ENCODE measurements at places on chromosomes 4 and X.

DNA sequence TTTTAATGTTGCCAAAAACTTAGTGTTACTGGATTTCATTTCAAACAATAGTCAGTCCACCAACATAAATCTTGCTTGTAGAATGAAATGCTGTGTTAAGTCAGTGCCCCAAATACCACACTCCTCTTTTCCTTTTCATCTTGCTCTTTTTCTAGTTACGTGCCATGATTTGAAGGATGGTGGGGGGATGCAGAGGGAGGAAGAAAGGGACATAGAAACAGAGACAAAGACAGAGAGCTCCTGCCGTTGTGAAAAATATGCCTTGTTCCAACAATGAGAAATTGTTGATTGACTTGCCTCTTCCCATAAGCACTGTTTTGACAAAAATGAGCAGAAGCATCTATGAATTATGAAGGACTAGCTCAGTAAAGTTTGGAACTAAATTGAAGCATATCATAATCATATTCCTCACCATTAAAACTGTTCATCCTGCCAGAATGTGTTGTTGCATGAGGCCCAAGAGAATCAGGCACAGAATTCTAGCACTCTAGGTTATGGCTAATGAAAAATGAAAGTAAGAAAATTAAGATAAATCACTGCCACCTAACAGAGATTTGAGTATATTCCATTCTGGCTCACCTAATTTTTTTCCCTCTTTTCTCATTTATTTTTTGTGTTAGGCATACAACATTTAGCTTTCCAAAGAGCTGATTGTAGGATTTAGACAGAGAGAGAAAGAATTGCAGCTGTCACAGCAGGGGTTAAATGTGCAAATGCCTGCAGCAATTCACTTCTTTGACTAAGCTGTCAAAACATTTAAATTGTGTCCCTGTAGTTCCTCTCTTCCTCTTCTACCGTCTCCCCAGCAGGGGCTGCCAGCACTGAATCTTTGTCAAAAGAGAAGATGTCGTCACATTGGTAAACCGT lies 111.6 kb upstream of the PTPN13 start:
- no peak for DNase-seq

- no peak for DNase-seq
Measured at GRCh38 chr4:40373636-40374035, 38.5 kb downstream of the CHRNA9 start.

- DNase-seq: no peak
Measured at GRCh38 chrX:311156-312129, 7.2 kb downstream of the GTPBP6 start.

DNA sequence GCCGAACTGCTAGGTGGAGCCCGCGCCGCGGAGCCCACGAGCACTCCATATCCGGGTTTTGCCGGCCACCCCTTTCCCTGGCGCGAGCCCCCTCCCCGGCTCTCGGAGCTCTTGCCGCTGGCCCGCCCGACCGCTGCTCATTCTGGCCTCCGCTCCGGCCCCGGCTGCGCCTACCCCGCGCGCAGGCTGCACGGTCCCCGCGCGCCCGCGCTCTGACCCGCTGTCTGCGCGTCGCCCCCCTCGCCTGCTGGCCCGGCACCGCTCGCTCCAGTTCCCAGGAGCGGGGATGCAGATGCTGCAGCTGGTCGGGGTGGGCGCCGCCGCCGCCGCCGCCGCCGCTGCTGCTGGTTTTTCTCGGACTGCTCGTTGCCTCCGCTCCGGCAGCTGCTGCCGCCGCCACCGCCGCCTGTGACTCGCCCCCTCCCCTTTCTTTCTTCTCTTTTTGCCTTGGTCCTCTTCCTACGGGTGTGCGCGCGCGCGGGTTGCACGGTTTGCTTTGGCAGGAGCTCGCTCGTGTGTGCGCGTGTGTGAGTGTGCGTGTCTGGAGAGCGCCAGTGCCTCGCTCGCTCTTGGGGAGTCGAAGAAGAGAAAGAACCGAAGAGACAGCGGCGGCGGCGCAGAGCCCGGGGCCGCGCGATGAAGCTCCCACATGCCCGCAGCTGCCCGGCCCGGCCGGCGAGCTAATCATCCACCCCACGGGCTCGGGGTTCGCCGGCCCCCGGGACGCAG lies at the start of gene ADGRL3:
TSS of gene ADGRL3 (plus strand) at position 140 of the 729 bp plus-strand sequence.
- DNase-seq: no peak

DNA sequence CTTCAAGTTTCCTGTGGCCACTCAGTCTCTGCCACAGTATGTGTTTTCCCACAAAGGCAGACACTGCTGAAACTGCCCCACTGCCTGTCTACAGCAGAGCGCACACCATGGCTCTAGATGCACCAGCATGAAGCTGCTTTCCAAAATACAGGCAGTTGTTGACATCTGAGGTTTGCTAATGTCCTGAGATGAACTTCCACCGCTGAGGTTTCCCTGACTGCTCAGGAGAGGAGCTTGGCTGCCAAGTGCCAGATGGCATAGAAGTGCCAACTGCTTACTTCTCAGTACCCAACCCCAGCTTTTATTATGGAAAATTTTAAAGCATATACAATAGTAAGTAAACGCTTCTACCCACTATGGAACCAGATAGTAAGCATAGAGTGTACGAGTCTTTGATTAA lies 61.0 kb upstream of the EXOC1L start:
- DNase-seq: no peak

GRCh38 chr4:98685225-98686042 lies 27.0 kb upstream of the TSPAN5 start:
- peak; percentile 38 for DNase-seq

DNA sequence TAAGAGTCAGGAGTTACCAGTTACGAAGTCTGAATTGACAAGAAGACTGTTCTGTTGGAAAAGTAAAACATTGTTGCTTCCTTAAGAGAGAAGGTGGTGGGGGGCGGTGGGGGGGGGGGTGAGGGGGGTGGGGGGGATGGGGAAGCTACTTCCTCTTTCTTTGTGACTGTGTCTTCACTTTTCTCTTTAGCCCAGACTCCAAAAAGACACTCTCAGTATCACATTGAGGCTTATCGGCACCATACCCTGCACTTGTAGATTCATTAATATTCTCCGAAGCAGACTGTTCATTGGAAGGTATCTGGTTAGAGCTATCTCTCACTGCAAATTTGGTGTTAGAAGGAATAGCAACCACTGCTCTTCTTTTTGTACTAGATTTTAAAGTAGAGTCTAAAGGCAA lies 94.5 kb upstream of the IL13RA1 start:
- DNase-seq: no peak

GRCh38 chr4:140689623-140690022 lies 66.6 kb downstream of the TBC1D9 start:
- DNase-seq: no peak

DNA sequence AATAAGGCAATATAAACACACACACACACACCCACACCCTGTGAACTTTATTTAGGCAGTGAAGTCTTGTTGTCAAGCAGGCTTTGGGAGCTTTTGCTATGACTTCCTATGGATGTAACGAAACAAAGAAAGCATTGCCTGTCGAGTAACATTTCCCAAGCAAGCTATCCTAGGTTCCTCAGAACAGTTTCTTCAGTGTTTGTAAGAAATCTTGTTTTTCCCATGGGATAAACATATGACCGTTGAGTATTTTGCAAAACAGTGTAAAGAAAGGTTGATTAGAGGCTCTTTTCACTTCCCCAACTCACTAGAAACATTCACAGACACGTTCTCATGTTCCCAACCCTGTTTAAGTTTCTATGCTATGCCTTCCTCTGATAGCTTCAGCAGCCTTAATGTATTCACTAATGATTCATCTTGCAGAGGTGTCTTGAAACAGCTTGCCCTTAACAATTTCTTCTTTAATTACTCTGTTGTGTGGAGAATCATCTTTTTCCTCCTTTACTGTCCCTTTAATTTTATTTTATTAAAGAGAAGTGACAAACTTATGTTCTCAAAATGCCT lies 1947.1 kb upstream of the TENM3 start:
- DNase-seq: no peak

- no peak for DNase-seq
Measured at GRCh38 chr4:103011378-103012025, 8.0 kb downstream of the SLC9B1 start.

GRCh38 chr4:37864786-37865185 lies 26.1 kb upstream of the TBC1D1 start:
- DNase-seq: no peak

DNA sequence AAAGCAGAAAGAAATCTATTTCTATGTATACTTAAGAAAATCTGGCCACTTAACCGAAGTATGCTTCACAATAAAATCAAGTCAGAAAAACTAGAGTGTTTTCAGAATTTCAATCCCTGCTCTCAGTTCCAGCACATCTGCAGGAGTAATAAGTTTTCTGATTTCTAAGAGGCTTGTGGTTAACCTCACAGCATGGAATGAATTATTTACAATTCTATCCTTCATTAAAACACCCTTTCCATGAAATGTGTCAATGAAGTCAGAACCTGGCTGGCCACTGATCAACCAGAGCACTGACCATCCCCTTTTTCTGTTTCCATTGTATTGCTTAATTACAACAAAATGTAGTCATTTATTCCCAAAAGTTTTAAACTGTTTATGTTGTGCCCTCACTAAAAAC lies 781.4 kb upstream of the INTU start:
- no peak for DNase-seq

- DNase-seq: no peak
Measured at GRCh38 chrX:131054906-131055305, 3.2 kb upstream of the ARHGAP36 start.

- DNase-seq: no peak
Measured at GRCh38 chrX:49840679-49841078, 11.6 kb downstream of the PAGE4 start.

- no peak for DNase-seq
Measured at GRCh38 chr4:112153211-112153791, 8.0 kb downstream of the FAM241A start.

- DNase-seq: peak; percentile 37
Measured at GRCh38 chrX:150365051-150365989, 2.2 kb downstream of the MAMLD1 start.

DNA sequence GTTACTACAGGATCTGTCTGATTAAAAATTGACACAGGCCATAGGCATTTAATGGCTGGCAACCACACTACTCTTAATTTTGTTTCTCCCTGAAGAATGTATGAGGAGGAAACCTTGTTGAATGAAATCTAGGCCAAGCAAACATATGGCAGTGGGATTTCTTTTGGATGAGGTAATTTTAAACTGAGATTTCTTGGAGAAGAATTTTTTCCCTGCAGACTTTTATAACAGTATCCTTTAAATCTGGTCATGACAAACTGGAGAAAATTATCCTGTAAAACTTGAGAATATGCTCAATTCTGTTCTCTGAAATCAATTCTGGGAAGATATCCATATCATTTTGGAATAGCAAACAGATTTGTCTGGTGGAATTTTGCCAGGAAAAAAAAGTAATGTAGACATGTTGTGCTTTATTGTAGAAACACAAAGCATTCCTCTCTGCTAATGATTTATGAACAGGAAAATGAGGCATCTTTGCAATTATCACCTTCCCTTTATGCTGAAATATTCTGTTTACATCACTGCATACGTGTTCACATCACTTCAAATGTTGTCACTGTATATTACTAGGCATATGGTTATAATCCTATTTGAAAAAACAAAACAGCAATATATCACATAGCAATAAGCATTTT lies 108.3 kb upstream of the ARSJ start:
- DNase-seq: no peak

GRCh38 chr4:133891011-133891410 lies 310.6 kb downstream of the PABPC4L start:
- DNase-seq: no peak

- DNase-seq: no peak
Measured at GRCh38 chrX:88244066-88244465, 503.0 kb upstream of the CPXCR1 start.

DNA sequence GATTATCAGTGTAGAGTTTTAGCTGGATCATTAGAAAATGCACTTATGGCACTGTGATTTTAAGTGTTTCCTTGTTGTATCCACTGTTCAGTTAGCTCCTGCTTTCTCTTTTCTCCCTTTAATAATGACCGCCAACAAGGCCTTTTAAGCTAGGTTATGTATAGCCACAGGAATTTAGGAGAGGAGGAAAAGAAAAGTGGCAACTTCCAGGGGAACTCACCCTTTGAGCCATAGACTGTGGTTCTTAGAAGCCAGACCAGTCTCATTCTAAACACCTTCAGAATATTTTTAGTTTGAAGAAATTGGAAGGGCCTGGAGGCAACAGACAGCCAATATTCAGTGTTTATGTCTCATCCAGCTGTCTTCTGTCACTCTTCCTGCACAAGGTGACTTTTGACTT lies 6.1 kb downstream of the FGF2 start:
- no peak for DNase-seq

DNA sequence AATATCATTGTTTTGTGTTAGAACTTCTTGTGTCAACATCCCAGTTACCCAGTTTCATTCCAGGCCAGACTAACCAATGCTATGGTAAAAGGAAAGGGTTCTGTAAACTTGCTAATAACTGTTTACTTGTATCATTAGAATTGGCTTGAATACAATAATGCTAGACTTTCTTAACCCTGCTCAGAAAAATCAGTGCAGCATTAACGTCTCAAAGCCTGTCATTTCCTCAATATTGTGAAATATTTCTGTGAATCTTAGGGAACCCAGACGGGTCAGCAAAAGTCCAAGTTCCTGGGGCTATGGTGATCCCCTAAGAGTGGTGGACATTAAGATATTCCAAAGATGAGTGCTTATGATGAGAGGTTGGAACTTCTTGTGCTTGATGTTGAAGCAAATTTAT lies 541.2 kb upstream of the MAGEB18 start:
- DNase-seq: no peak

DNA sequence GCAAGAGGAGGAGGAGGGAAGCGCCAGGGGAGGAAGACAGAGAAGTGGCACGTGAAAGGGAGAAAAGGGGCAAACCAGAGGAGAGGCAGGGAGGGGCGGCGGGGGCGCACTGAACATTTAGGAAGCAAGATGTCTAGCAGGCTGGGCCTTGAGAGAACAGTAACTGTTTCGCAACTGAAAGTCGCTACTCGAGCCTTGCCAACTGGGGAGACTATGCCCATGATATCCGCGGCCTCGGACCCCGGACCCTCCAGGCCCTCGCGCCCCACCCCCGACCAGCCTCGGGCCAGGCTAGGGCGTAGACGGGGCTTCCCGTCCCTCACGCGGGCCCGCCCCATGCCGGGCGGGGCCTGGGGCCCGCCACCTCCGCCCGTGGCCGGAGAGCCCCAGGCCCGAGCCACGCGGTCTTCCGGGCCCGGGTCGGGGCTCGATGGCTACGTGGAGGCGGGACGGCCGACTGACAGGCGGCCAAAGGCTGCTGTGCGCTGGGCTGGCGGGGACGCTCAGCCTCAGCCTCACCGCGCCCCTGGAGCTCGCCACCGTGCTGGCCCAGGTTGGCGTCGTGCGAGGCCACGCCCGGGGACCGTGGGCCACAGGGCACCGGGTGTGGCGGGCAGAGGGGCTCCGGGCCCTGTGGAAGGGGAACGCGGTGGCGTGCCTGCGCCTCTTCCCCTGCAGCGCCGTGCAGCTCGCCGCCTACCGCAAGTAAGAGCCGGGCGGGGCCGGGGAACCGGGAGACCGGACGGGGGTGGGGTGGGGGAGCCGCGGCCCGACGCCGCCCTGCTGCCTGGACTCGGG lies at the start of gene SLC25A43:
TSS of gene SLC25A43 (plus strand) at position 363 of the 798 bp plus-strand sequence. CDS start at position 431, 68 bp downstream.
- peak; percentile 63 for DNase-seq

- DNase-seq: no peak
Measured at GRCh38 chr4:186820391-186820891, 96.8 kb upstream of the FAT1 start.

- DNase-seq: no peak
Measured at GRCh38 chrX:41322821-41323603, 10.9 kb upstream of the DDX3X start.

- no peak for DNase-seq
Measured at GRCh38 chrX:68533656-68534055, 34.8 kb downstream of the YIPF6 start.

GRCh38 chr4:128256539-128256938 lies 31.1 kb downstream of the PGRMC2 start:
- no peak for DNase-seq

- DNase-seq: no peak
Measured at GRCh38 chr4:15836362-15836761, 58.2 kb downstream of the CD38 start.

Data from CD8-positive, alpha-beta T cell (primary cell).